ENCODE measurements at places on chromosomes 12 and 14.

DNA sequence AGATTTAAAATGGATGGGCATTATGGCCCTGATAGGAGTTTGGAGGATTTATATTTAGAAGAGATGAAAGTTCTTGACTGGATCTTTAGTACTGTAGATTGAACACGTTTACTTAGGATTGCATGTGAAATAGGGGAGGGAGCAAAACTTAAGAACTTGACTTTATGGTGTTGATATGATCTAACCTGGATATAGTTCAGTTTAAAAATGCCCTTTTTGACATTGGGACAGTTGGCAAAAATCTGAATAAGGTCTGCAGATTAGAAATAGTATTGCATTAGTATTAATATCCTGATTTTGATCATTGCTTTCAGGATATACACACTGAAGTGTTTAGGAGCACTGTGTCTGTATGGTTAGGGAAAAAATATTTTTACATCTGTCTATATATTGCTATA lies 9.6 kb downstream of the TMBIM6 start:
- DNase-seq: no peak

- DNase-seq: no peak
Measured at GRCh38 chr12:21301-22189, 45.0 kb upstream of the IQSEC3 start.

DNA sequence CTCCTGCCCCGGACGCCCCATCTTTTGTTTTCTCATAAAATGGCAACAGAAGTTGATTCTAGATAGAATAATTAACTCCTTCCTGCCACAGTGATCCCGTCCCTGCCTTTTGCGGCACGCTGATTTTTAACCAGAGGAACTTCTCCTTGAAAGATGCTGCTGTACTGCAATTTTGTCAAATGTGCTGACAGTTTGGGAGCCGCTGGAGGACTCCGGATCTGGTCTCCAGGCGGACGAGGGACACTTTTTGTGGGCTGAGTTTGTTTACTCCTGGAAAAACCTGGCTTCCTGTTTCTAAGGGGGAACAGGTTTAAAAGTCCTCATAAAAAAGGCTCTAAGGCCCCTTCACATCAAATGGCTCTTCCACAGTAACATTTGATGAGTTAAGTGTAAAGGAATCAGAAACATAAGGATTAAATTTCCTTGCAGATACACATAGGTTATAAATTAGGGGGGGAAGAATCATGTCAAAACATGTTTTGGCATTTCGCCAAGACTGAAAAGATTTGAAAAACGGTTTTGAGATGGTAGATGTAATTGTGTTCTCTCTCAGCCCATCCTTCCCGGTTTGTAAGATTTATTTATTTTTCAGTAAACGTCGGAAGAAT lies 15.5 kb downstream of the FZD10 start:
- DNase-seq: no peak

DNA sequence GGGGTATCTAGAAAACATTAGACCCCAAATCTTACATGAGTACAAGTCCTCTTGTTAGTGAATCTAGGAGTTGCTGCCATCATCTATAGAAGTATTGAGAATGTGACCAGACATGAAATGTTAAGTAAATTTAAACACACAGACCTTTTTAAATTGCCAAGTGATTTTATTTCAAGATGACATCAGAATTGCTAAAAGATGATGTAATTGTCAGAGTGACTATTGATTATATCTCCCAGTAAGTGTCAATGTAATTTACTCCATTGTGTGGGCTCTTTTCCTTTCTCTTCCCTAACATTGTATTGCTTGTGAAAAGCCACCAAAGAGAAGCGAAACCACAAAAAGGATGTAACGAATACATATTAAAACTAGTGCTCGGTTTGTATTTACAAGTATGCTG lies 16.8 kb downstream of the ADAM21 start:
- no peak for DNase-seq

DNA sequence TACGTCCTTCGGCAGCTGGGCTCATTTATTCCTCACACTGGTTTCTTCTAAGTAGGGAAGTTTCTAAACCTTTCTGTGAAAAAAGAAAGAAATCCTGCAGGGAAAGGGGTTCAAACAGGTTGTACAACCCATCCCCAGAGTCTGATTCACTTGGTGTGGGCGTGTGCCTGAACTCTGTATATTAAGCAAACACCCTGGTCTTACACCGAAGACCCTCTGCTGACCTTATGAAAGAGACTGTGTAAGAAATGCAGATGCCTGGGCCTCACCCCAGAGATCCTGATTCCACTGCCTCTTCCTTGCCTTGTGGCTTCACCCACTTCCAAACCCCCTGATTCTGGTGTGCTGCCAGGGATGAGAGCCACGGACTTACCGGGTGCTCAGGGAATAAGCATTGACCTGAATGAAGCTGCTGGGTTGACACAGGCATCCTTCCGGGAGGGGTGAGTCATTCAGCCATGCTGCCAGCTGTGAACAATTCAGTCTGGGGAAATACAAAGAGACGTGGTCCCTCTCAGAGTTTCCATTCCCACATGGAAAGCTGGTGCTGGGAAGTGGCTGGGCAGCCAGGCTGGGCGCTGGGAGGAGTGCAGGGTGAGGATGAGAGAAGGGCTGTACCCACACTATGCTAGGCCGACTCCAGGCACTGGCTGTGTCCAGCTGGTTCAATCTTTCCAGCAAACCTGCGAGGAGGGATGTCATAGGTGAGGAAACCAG lies 26.5 kb upstream of the ACTN1 start:
- no peak for DNase-seq

DNA sequence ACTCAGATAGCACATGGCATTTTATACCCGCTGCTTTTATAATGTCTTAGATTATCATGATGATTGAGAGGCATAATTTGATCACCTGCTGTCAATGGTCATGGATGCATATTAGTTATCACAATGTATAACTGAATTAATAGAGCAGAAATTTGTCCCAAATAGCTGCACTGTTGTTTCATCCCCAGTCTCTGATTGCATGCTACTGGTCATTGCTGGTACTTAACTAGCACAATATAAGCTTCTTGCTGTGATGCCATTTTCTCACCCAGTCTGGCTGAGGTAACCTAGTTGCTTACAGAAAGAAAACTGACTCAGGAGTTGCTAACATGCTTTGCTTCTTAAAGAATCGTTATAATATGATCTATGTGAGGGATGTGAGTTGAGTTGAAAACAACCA lies 76.8 kb upstream of the PLEKHA5 start:
- no peak for DNase-seq

GRCh38 chr12:75975702-75976101 lies 55.9 kb downstream of the PHLDA1 start:
- no peak for DNase-seq

DNA sequence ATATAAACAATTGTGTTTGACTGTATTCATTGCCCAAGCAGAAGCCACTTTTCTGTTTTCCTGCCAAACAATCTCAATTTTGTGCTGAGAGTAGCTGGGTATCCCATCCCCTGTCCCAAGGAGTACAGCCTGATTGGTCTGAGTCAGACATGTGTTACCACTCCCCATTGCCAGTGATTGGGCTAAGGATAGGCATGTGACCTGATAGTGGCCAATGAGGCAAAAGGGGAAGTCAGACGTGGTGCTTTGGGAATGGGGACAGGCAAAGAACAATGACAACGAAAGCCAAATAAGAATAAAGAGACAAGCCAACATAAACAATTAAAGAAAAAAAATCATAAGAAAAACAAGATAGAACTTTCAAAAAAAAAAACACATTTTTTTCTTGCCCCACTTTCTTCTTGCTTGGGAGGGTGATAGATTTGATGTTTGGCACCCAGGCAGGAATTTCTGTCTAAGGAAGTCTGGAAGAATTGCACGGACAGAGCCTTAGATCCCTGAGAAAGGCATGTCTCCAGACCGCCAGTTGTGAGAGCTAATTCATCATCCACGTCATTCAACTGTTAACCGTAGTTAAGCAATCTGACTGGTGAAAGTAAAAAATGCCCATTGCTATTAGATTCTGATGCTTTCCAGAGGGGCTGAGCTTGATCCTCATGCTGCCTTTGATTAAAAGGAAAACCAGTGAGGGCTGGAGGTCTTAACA lies 626.6 kb upstream of the TMEM132C start:
- DNase-seq: no peak

DNA sequence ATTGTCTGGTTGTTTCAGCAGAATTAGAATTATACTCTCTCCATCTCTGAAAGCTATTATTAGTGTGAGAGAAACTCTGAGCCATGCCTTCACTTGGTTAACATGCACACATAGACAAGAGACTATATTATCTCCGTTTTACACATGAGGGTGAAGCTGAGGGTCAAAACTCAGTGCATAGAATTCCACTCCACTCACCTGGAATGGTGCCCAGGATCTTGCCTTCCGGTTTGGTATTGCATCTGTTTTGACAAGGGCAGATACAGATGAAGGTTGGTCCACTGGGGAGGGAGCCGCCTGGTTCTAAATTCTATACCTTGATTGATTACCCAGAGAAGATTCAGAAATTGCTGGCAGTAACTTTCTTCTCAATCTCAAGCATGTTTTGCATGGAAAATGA lies 149.5 kb upstream of the PELI2 start:
- DNase-seq: no peak

- no peak for DNase-seq
Measured at GRCh38 chr14:68669603-68670358, 123.1 kb downstream of the ZFP36L1 start.

GRCh38 chr12:27505109-27505508 lies 18.9 kb upstream of the PPFIBP1 start:
- DNase-seq: no peak

DNA sequence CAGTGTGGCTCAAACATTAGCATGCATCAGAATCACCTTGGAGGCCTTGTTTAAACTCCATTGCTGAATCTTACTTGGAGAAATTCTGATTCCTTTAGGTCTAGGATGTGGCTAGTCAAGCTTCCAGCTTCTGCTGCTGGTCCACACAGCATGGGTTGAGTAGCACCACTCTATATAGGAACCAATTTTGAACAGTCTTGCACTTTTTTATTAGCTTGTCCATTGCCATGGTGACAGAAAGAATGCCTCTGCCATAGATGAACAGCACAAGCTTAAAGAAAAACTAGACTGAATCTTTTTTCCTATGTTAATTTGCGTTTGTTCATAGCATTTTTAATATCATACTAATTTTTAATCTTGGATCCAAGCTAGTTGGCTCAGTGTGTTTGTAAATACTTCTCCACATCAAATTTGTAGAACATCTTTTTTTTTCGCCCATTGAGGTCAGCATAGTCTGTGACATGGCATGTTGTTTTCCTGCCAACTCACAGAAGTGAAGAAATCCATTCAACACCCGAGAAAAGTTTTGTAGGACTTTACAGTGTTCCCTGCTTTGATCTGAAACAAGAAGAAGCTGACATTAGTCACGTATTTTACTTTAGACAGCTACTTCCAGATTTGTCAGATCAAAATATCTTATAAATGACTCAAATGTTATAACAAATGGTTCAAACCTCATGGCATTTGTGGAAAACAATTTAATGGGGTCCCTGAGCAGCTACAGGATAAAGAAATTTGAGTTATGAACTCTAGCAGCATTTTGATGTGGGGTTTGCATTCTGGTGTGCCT lies 438.8 kb downstream of the EGLN3 start:
- no peak for DNase-seq

- DNase-seq: peak; percentile 27
Measured at GRCh38 chr14:94548999-94549985, 11.9 kb upstream of the SERPINA4 start.

Data from CD4-positive, alpha-beta T cell treated with Interleukin-4 for 4 hours (primary cell).